GM12864 (cell line): ENCODE measurements at places on chromosomes 6 and 20.

- DNase-seq, result no peak
Measured at GRCh38 chr6:13486679-13487121, 700 bp downstream of the GFOD1 start.

- DNase-seq, result no peak
Measured at GRCh38 chr6:141165002-141165665, 967.6 kb upstream of the GJE1 start.

DNA sequence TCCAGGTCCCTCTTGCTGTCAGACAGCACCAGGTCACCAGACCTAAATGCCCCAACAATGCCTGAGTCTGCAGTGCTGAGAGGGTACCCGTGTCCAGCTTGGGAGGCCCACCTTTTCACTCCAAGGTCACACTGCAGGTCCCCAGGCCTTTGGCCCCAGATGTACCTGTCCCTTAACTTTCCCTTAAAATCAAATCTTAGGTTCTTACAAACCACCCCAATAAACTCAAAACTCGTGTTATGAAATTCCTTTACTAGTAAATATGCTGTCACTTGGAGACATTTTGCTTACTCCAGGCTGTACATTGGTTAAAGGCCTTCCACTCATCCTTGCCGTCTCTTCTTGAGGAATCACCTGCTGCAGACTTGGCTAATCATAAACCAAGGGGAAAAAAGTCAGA is 165.7 kb upstream of the RREB1 start:
- no peak for DNase-seq

DNA sequence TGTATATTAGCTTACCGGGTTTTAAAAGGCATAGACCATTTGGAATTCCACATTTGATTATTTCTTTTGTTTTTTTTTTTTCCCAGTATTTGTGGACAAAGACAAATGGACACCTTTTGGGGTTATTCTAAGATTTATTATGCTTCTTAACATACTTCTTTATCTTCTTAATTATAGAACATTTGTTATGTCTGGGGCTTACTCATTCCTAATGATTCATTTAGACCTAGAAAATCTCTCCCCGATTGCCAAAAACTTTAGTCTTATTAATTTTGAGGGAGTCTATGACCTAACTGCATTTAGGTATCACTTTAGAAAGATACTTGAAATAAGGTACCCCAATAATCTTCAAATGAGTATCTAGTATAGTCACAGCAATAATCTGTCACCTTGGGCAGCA is 170.7 kb upstream of the PREP start:
- no peak for DNase-seq

- DNase-seq, result no peak
Measured at GRCh38 chr20:18596270-18596669, 8.4 kb downstream of the DTD1 start.

- no peak for DNase-seq
Measured at GRCh38 chr20:36969051-36969450, 17.5 kb upstream of the SAMHD1 start.

GRCh38 chr20:2602746-2603145 is 49.7 kb upstream of the NOP56 start:
- DNase-seq, result no peak

GRCh38 chr20:35318502-35319157 is 26.4 kb upstream of the FAM83C start:
- no peak for DNase-seq

- no peak for DNase-seq
Measured at GRCh38 chr6:158737710-158738615, 81.2 kb downstream of the EZR start.

DNA sequence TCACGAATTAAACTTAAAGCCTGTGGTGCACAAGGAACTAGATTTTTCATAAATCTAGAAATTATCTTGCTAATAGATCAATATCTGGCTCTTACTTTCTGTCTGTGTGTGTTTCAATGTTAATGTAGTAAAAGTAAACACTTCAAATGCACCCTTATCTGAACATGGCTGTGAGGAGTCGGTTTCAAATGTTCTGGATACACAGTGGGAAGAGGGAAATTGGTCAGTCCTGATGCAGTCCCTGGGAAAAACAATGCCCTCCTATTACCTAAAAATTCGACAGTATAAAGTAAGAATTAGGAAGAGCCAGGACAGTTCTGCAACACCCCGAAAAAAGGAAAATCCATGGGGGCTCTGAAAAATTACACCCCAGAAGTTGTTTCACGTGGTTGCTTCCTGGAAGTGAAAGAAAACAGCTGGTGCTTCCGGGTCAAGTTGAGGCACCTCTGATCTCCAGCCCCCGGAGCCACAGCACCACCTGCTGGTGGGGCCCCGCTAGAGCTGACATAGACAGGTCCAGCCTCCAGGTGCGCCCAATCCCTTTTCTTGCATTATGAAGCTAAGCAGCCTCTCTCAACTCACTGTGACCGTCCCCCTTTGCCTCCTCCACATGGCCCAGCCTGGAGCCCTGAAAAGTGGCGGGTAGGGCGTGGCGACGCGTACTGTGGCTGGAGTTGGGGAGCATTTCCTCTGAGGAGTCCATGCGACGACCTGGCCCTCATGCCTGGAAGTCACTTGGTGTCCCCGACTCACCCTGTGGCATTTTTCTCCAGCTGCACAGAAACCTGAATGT is 8.3 kb downstream of the SEMG2 start:
- DNase-seq, result peak; percentile 3
